ENCODE measurements at places on chromosomes 12 and 14.

GRCh38 chr14:104688505-104689108 lies 811 bp upstream of the INF2 start:
- no peak for DNase-seq

- no peak for DNase-seq
Measured at GRCh38 chr12:106096376-106096775, 42.4 kb downstream of the NUAK1 start.

GRCh38 chr12:108720757-108721514 lies 10.4 kb downstream of the CORO1C start:
- DNase-seq = no peak

- DNase-seq = no peak
Measured at GRCh38 chr12:125403843-125404242, 338.6 kb downstream of the AACS start.

DNA sequence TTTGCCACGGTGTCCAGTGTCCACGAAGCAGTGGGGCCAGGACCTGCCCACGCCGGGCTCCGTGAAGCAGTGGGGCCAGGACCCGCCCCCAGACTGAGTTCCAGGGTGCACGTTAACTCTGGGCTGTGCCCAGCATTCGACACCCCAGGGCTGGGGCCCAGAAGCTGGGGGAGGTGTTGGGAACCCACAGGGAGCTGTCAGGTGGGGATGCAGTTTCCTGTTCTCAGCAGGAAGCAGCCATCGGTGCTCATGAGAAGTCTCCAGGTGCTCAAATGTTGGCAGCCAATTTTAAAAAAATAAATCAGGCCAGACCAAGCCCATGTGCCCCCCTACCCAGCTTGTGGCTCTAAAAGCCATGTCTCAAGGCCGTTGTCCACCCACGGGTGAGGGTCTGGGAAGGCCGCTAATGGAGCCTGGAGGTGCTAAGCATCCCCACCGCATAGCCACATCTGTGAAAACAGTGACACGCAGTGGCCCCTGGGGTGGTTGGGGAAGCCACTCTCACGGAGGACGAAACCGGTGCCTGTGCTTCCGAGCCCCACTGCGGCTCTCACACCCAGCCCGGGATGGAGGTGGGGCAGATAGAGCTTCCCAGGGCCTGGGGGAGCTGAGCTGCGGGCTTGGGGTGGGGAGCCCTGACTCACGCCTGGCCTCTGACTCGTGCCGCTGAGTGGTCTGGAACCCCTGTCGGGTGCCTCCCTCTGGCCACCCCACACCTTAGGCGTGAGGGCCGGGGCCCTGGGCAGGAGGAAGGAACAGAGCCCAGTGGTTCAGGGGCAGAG lies 53.5 kb downstream of the FBRSL1 start:
- no peak for DNase-seq
